ENCODE measurements at places on chromosomes 3 and 15.

GRCh38 chr3:137199678-137200077 is 241.9 kb downstream of the IL20RB start:
- no peak for DNase-seq

DNA sequence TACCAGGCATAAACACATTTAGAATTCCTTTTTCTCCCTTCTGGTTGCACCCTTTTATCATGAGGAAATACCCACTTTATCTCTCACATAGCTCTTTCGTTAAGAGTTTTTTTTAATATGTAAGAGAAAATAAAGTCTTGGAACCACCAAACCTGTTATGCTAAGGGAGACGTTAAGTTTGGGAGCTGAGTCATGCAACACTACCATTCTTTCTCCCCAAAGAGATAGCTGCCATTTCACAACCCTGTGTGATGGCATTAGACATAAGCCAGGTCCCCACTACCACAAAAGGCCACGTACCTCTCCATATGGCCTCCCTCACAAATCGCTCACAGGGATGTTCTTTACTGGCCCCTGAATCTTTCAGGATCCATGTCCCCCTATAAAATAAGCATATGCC is 7.6 kb upstream of the NIPA1 start:
- no peak for DNase-seq

GRCh38 chr3:15610082-15610759 is 8.7 kb downstream of the BTD start:
- no peak for DNase-seq

DNA sequence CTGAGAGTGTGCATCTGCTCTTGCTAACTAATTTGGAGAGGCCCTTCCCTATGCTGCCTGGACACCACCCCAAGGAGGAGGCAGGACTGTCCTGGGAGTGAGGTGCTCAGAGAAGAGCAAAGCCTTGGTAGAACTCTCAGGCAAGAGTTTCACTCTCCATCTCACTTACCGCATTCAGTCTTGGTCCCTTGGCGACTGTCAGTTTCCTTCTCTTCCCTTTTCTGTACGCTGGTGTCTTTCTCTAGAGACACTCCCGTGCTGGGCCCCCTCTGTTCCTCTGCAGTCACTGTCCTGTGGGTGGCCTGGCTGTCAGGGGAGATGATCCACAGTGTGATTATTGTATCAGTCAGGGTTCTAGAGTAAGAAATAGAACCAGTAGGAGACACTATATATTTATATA is 44.0 kb downstream of the IDH2 start:
- no peak for DNase-seq

- no peak for DNase-seq
These were observed 190.4 kb downstream of the FOXP1 start for GRCh38 chr3:71393093-71393492.

GRCh38 chr3:100702082-100702979 is 7.0 kb upstream of the TFG start:
- no peak for DNase-seq

DNA sequence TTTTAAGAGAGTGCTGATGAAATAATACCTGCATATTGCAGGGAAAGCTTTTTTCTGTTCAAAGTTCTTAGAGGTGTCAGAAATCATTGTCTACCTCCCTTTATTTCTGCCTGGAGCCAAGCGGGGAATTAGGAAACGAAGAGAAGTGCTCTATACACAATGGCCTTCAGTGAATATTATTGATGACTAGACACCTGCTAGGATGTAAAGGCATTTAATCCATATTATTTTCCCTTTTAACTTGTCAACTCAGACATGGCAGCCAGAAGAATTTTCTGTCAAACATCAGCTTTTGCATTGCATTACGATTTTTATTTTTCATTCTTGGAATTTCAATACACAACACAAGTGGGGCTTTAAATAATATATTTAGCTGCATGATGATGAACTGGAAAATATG is 24.7 kb downstream of the CADM2 start:
- no peak for DNase-seq

Measured in RPMI8226 (cell line).